ENCODE measurements at places on chromosomes 16 and 17. TPM values are rescaled to one million over a fixed set of nuclear protein-coding genes. Genes with fewer than 3 reads are reported as not detected.

Gene LGALS9B
- not detected for total RNA-seq

- no peak for DNase-seq
Measured at GRCh38 chr16:83308414-83308813, 499.4 kb upstream of the HSBP1 start.

DNA sequence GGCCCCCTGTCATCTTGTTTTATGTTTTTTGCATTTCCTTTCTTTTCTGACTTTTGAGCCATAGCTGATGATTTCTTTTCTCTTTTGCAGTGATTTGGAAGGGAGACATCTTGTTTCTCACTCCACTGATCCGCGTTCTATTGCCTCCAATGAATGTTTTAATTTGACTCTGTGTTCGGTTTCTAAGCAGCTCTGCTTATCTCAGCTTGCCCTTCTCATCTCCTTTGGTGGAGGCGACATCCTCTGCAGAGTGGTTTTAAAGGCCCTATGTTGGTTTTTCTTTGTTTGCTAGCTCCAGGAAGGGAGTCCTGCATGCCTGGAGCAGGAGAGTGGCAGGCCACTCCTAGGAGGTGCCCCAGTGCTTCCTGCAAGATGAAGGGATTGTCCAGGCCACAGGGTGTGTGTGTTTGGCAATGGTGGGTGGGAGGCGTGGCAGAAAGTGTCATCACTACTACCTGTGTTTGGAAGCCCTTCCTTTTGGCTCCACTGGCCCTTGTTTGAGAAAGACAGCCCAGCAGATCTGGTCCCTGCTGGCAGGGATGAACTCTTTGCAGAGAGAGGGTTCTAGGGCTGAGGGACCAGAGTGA lies 13.6 kb downstream of the SMPD3 start:
- DNase-seq = no peak

DNA sequence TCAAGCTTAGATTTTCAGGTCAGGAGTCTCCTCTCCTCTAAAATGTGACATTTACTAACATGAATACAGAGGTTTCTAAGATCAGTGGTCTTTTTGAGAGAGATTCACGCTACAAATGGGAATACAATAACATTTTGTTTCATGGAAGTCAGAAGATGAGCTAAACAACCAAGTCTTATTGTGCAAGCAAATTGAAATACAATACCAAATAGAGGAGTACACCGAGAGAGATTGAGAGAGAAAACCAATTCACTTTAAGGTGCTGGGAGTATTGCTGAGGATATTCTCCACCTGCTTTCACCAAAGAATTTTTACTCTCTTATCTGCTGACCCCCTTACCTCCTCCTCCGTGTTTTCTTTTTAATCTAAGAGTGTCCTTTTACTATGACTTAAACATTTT lies 11.5 kb downstream of the VEZF1 start:
- no peak for DNase-seq

DNA sequence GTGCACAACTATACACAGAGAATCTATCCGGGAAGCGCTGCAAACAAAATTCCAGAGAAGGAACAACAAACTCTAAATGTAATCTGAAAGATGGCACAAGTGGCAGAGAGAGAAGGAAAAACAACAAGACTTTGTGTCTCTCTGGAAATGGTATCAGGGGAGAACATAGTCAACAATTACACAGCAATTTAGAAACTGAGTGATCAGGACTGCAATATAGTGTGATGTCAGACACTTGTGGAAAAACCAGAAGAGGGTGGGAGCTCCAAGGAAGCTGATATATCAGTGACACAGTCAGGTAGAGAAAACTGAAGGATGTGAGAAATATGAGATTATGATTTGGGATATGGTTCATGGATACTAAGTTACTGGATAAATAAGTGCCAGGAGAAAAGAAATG lies 8.2 kb downstream of the ZNF19 start:
- DNase-seq = no peak

DNA sequence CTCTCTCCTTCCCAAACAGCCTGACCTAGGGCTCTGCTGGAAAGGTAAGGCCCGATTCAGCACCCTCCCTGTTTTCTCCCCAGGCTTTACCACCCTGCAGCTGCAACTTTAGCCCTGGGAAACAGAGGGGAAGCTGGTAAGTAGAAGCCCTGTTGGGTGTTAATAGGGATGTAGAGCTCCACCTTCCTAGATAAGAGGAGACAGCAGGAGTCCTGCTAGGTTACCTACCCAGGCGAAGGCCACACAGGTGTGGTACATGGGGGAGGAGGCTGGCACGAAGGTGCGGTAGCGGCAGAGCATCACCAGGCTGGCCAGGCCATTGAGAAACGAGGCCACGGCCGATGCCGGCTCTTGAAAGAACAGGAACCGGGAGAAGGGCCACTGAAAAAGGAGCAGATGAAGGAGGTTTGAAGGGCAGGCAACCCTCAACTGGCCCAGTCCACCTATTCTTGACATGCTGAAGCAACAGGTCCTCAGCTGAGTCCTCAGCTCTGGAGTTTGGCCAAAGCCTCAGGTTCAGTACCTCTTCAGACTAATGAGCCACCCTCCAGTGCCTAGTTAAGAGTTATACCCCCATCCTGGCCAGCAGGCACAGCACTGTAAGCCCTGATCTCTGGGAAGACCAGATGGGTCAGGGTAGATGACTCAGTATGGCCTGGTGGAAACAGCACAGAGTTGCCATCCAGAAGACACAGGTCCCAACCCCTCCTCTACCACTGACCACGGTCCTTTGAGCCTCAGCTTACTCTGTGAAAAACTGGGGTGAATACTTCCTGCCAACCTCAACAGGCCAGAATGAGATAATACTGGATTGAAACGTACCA lies 3.3 kb downstream of the PGAP3 start:
- DNase-seq = no peak

GRCh38 chr16:67013233-67013822 lies 15.6 kb upstream of the CBFB start:
- DNase-seq = no peak

DNA sequence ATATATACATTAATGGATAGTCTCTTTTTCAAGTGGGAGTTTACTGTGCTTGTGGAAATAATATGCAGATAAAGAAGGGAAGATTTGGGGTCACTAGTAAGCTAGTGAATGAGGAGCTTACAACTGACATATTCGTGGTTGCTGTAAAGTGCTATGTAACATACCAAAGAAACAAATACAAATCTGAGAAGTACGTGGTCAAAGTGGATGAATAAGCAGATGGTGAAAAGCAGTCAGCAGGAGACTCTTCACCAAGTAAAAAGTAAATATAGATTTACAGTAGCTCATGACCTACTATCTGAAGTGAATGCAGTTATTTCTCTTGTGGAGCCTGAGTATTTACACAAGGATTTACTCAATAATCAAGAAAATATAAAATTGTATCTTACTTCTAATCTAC lies 136.6 kb upstream of the ELAC2 start:
- peak; percentile 28 for DNase-seq

Gene ADAMTS18
- total RNA-seq = not detected

GRCh38 chr17:69404399-69404798 lies 10.1 kb upstream of the MAP2K6 start:
- peak; percentile 47 for DNase-seq

Gene PLA2G10
- total RNA-seq = not detected

Data from fibroblast of lung (primary cell).